Stomach (tissue), 19 donors: ENCODE measurements at places on chromosomes 4 and X. TPM values are rescaled to one million over a fixed set of nuclear protein-coding genes. Genes with fewer than 3 reads are reported as not detected.

MCTS1 gene
- 3.2 TPM for total RNA-seq

GRCh38 chr4:105280338-105281123 lies 133.9 kb downstream of the TET2 start:
- no peak for DNase-seq

GRCh38 chrX:149490100-149490499 lies 15.0 kb downstream of the IDS start:
- no peak for DNase-seq

HTN1 gene
- not detected for total RNA-seq

DNA sequence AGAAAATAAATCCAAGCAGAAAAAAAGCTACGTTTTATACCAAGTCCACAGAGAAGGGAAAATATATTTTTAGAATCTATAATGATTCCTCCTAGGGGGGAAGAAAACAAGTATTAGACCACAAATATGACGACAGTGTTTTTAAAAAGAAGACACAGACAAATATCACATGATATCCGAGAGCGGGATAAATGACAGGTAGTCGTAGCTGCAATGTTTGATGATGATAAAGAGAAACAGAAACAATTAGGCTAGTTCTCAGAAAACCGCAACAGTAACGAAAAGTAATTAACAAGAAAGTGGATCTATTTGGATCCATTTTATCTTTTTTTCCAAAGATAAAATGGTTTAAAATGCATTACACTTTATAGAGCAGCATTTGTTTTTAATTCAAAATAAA lies 918 bp downstream of the HAUS3 start:
- no peak for DNase-seq

DNA sequence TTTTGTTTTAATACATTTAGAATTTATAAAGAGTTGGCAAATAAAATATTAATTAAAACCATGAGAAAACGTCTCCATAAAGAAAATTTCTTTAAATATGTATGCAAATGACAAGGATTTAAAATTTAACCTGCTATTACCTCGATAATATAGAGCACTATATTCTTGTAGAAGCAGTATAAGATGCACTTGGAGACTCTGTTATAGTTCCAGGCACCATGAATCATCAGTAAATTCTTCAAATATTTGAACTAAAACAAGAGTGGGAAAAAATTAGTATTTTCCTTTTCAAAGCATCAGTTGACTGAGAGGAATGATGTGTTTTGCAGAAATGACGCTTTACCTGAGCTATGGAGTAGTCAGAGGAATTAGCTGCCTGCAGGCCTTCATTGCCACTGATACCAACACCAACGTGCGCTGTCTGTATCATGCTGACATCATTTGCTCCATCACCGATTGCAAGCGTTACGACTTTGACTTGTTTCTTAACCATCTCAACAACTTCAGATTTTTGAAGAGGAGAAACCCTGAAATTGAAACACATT lies 67.3 kb downstream of the SHISA3 start:
- DNase-seq: no peak

GRCh38 chr4:29375716-29376115 lies 1344.5 kb upstream of the PCDH7 start:
- no peak for DNase-seq

- DNase-seq: no peak
Measured at GRCh38 chr4:46393606-46394005, 3.7 kb upstream of the GABRA2 start.

GRCh38 chr4:151436093-151436518 lies 27.1 kb downstream of the FHIP1A start:
- DNase-seq: no peak

HEPH gene
- 94.7 TPM for total RNA-seq

DNA sequence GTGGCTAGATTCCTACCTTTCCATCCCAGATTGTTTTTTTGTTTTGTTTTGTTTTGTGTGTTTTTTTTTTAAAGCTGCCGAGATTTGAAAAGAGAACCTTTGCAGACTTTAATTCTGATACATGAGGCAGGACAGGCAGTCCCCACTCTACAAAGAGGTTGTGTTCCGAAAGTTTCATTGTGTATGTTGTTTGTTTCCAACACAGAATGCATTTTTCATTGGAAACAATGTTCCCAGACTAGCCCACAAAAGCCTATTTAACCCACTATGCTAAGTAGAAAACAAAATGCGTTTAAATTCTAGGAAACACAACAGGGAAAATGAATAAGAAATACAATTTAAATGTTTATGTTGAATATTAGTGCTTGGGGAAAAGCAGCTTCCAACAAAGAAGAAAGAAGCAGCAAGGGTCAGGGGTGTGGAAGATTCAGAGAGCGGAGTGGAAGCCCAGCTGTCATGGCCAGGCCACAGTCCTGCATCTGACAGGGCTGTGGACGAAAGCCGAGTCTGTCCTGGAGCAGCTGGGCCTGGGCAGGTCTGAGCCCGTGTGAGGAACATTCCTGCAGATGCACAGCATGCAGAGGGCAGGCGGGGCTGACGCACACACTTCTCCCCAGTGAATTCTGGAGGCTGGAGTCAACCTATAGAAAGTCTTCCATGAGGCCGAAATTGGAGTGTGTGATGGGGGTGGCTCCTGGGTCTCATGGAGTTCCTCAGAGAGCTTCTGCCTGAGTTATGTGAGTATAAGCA lies 12.4 kb upstream of the SETD7 start:
- peak; percentile 53 for DNase-seq

GRCh38 chr4:188714501-188714900 lies 575.3 kb downstream of the TRIML1 start:
- DNase-seq: no peak

SLC9A7 gene
- 17.9 TPM for total RNA-seq

GRCh38 chr4:180923486-180923885 lies 1319.7 kb upstream of the TENM3 start:
- no peak for DNase-seq

ZCCHC12 gene
- not detected for total RNA-seq

- DNase-seq: no peak
Measured at GRCh38 chr4:52199574-52200338, 148.7 kb downstream of the SPATA18 start.

DNA sequence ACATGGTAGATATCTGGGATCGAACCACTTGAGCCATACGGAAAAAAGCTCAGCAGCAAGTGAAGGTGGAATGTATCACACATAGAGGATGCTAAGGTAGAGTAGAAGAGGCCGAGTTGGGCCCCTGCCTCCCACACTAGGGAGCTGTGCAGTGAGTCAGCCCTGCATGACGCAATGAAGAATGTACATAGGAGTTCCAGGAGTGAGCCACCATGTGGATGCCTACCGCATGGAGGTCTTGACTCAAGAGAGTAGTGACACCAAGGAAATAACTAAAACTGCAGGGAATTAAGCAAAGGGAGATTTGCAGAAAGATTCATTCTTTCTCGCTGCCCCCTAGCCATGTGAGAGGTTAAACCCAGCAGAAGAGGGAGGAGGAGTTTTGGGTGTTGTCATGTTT lies 389.6 kb upstream of the IGFBP7 start:
- DNase-seq: no peak

- no peak for DNase-seq
Measured at GRCh38 chrX:27078371-27078770, 384.8 kb downstream of the PPP4R3C start.

DNA sequence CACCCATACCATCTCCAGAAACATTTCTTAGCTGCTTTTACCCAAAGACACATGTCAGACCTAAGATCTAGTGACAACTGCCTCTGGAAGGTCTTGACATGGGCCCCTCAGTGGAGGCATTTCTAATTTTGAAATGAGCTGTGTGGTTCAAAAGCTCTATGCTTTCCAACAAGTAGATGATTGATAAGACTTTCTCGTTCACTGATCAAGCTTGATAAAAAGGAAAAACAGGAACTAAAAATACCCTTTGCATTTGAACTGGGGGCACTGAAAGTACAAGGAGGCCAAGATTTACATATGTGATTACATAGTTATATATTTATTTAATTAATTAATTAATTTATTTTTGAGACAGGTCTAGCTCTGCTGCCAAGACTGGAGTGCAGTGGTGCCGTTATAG lies 61.3 kb upstream of the SCOC start:
- DNase-seq: no peak

DNA sequence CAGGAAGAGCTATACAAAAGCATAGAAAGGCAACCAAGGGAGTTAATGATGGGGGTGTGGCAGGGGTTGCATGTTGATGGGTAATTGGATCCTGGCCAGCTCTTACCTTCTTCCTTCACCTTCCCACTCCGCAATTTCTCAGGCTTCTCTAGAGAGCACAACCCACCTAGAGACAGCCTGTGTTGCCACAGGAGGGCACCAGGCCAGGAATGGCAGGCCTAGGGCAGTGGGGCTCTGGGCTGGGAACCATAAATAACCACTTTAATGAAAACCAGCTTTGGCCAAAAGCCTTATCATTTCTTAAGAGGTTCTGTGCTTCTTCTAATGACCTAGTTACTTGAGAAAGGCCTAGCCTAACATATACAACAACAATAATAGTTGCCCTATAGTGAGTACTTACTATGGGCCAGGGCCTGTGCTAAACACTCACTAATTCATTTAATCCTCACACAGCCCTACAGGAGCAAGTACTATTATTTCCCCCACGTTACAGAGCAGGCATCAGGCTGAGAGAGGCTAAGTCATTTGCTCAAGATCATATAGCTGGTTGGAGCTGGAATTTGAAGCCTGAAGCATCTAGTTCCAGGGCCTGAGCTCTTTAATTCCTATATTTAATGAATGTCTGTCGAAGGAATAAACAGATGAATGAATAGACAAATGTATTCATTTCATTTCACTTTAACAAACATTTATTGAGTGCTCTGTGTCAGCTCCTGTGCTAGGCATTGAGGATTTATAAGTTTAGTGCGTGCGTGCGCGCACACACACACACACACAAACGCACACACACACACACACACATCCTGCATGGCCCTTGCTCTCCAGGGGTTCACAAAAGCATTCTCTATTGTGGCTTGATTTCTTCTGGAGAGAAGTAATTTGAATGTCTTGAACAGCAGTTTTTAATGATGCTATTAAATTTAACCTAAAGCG lies 66.8 kb downstream of the RTL9 start:
- DNase-seq: no peak

GAGE2A gene
- total RNA-seq: not detected

- DNase-seq: peak; percentile 66
Measured at GRCh38 chr4:24476282-24476681, 108.1 kb downstream of the DHX15 start.

DNA sequence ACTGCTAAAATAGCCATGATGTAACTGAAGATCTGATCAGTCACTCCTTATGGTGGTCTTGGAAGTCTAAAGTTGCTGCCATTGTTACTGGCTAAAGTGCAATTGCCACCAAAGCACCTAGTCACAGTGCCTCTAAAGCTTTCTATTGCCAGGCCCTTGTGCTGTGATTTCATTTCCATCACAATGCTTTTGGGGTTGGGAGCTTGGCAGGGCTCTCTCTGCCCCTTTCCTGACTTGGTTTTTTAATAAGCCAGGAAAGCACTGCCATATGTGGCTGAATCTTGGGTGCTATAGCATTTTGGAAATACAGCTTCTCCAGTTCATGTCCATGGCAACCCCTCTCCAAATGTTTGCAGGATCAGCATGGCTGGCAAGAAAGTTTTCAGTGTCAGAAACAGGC lies 1712.4 kb upstream of the TENM3 start:
- DNase-seq: no peak

DNA sequence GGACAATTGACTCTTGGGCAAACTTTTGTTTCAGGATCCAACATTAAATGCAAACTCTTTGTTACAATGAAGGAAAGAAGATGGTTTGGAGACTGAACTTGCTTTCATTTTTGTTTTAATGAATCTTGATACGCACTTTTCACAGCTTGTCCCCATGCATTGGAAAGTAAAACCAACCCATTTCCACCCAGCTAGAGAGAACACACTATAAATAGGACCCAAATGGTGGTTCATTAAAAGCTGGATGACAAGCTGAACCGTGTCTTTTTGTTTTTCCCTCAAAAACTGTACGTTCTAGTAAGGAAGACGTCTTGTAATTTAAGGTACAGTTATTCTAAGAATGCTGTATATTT lies 95.3 kb upstream of the EGFL6 start:
- DNase-seq: no peak

- DNase-seq: no peak
Measured at GRCh38 chr4:7254736-7255487, 62.6 kb downstream of the SORCS2 start.

DNA sequence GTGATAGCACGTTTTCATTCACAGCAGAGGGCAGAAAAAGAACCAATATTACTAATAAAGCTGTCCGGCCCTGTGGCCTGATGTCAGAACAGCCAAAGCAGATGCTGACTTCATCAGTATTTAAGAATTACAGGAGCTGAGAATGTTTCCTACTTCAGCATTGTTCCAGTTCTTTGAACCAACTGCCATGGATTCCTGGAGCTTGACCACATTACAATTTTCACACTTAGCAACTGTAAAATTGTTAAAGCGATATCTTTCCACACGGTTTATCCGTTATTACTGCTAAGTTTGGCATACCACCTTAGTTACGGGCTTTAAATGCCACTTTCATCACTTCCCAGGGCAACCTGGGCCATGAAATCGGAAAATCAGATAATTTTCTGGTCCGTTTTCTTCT lies 118.2 kb downstream of the EPHA5 start:
- DNase-seq: no peak
